GM12891 (cell line): ENCODE measurements at places on chromosomes 2 and 18.

DNA sequence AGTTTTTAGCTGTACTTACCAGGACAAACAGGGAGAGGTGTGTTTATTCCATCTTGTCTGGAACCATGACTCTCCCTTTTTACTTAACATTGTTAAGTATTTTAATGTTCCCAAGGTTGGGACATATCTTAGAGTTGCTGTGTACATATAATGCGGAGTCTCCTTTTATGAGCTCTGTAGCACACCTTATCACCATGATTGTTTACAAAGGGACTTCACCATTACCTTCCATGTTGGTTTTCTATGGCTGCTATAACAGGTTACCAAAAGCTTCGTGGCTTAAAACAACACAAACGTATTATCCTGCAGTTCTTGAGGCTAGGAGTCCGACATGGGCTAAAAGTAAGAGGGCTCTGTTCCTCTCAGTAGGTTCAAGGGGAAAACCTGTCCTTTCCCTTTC, 164.3 kb downstream of the GALNT1 start:
- no peak for DNase-seq

DNA sequence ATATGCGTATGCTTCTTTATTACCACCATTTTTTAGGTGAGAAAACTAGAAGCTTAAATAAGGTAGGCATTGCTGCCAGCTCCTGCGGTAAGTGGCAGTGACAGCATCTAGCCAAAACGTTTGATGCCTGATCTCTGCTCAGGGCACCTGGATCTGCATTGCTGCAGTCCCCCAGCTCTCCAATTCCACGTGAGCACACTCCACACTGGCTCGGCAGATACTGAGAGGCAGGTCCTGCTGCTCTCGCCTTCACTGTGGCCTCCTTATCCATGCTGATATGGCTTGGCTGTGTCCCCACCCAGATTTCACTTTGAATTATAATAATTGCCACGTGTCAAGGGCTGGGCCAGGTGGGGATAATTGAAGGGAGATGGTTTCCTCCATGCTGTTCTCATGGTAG, 160.9 kb downstream of the CTIF start:
- DNase-seq, result no peak

DNA sequence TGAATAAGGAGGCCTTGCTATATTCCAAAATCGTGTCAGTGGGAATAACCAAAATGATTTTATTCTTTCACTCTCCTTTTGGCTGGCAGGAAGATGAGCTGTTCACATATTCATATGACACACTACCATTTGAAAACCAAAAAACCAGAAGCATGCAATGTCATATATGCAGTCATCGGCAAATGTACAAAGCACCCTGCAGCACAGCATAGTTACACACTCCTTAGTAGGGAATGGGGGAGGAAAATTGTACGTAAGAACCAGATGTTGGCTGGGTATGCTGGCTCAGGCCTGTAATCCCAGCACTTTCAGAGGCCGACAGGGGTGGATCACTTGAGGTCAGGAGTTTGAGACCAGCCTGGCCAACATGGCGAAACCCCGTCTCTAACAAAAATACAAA, 176.6 kb downstream of the GFPT1 start:
- DNase-seq, result no peak

DNA sequence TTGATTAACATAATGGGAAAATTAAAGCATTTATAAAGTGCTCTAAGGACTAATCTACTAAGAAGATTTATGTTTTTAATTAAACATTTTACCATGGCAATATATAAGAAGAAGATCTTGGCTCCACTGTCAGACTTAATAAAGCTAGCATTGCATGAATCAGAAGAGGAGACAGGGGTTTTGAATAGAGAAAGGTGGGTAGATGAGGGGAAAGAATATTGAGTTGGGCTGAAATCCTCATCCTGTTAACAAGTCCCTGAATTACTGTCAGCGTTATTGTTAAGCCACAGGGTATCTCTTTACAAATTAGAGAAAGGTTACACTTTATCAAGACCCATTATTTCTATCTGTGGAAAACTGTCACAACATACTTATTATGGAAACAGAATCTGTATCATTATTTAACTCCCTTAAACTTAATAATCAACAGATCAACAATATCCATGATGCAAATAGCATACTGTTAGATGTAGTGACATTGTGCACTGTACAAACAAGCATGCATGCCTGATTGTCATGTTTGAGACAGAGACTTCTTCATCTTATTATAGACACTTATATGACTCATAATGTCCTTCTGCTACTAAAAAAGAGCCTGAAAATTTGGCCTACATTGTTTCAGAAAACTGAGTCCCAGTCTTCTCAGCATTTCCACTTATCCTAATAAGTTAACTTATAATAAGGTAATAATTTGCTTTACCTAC, 304.1 kb downstream of the NRXN1 start:
- no peak for DNase-seq

DNA sequence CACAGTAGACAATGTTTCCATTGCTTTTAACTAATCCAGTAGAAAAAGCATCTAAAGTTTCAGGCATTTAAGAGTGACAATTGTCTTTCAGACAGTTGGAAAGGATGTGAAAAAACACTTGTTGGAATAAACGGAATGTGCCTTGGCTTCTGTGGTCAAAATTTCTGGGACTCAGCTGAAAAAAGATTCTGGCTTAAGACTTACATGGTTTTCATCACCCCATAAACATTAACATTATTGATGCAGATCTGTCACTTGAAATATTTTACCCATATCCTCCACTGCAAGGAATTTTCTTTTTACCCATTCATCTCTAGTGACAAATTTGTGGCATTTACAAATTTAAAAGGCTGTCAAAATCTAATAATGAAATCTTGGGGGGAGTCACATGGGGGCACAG, 166.0 kb downstream of the SRBD1 start:
- no peak for DNase-seq

- no peak for DNase-seq
These were observed 62.8 kb upstream of the TSPYL6 start for GRCh38 chr2:54318821-54319220.

DNA sequence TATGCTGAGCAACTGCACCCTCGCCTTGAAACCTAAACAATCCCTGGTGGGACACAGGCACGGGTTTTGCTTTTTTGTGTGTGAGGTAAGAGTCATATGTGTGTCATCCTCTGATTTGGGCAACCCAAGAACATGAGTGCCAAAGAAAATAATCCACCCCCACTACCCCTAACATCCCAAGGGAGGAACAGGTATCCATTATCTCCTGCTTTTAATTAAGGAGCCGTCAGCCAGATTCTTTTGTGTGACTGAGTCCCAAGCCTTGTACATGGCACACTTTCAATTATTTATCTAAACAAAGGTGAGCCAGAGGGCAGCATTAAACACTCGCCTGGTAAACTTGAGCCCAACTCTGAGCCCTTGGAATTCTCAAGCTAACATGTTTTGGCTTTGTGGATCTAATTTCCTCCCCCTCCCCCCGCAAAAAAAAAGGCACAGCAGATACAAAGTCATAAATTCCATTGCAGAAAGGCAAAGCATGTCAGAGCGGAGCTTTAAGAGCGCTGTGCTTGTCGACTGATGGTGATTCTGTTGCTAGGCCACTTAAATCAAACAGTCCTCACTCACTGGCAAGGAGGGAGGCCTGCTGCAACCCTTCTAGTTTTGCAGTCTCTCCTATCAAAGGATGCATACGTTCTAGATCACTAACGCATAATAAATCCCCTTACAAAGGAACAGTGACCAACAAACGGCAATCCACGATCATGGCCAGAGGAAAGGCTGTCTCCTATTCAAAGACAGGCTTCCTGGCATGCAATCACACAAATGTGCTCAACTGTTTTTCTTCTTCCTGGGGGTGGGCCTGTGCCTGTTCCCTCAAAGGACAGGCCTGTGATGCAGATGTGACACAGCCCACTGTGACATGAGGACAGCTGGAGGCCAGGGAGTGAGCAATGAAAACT, 143.5 kb upstream of the LMAN1 start:
- DNase-seq, result no peak

GRCh38 chr2:197307236-197307932, 3.2 kb downstream of the ANKRD44 start:
- DNase-seq, result no peak

GRCh38 chr2:198036029-198036879, 231.9 kb downstream of the PLCL1 start:
- no peak for DNase-seq

DNA sequence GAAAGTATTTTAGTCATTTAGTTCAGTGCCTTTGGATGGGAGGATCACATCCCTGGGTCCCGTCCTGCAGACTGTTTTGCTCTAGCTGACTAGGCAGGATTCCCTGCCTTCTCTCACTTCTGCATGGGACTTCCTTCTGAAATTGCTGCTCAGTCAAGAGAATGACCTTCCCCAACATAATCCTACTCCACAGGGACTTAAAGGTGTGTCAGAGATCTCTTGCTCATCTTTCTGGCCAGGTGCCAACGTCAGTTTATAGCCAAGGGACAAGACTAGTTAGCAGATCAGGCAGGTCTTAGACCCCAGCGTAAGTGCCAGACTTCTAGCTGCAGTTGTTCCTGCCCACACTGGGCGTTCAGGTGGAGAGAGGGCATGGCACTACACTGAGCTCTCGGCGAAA, 9.5 kb upstream of the IL1B start:
- no peak for DNase-seq

GRCh38 chr2:215746887-215747615, 266.3 kb downstream of the MREG start:
- DNase-seq, result no peak

DNA sequence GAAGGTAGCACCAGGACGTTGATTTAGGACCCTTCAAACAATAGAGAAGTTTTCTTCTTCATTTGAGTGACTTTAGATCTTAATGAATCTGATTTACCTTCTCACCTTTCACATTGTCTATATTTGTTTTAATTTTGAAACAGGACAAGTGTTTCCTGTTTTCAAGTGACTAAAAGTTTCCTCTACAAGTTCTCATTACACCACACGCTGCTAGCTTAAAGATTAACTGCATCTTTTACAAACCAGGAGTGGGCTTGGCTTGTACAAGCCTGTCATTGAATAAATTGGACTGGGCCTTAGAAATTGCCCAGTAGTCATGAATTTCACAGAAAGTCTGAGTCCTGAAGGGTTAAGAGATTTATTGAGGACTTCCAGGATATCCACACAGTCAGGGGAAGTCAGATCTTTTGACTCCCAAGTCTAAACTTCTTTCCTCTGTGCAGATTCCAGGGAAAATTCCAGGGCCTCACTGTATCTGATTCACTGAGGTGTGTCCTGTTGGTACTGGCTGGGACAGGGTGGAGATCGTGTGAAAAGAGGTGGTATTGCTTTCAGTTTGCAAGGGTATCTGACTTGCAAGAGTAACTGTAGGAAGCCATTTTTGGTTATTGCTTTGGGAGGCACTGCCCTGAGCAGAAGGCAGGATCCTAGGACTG, 3.4 kb downstream of the SGPP2 start:
- DNase-seq, result no peak

GRCh38 chr2:218397820-218398436, 1.7 kb upstream of the CTDSP1 start:
- DNase-seq, result no peak

GRCh38 chr2:19819097-19820065, 82.4 kb downstream of the TTC32 start:
- DNase-seq, result no peak

GRCh38 chr2:120209427-120210269, 13.6 kb downstream of the TMEM185B start:
- DNase-seq, result no peak

GRCh38 chr2:102155703-102156515, 13.4 kb downstream of the IL1R1 start:
- no peak for DNase-seq

- no peak for DNase-seq
These were observed 356.2 kb downstream of the LPIN1 start for GRCh38 chr2:12102679-12103078.

GRCh38 chr2:175414191-175414881, 232.8 kb upstream of the ATP5MC3 start:
- no peak for DNase-seq

GRCh38 chr2:168015274-168015953, 232.0 kb downstream of the STK39 start:
- no peak for DNase-seq

GRCh38 chr2:152221839-152222238, 46.3 kb upstream of the STAM2 start:
- no peak for DNase-seq

DNA sequence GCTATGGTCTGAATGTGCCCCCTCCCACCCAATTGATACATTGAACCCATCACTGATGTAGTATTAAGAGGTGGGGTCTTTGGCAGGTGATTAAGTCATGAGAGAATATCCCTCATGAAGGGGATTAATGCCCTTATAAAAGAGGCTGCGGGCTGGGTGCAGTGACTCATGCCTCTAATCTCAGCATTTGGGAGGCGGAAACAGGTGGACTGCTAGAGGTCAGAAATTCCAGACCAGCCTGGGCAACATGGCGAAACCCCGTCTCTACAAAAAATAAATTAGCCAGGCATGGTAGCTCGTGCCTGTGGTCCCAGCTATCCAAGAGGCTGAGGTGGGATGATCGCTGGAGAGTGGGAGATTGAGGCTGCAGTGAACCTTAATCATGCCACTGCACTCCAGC, 14.3 kb downstream of the POLR2D start:
- no peak for DNase-seq

DNA sequence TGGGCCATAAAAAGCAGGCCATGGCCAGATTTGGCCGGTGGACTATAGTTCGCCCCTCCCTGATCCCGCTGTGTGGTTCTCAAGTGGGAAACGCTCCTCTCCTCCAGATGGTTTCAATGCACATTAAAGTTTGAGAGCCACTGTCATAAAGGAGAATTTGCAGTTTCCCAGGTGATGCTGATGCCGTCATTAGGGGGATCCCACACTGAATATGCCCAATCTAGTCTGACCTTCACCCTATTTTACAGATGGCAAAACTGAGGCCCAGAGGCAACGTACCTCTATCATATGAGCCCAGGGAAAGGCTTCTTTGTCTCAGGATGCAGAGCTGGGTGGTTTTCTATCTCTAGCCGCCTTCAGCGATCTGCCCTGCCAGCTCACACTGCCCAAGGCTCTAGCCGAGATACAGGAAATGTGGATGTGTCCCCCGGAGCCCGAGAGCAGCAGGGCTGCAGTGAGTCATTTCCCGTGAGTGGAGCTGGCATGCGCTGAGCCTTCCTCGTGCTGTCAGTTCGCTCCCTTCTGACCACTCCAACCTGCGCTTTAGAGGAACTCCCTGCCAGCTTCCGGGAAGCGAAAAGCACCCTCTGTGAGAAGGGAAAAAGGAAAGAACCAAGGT, 116.2 kb downstream of the SMAD7 start:
- DNase-seq, result peak; percentile 54

- no peak for DNase-seq
These were observed 55.3 kb upstream of the RMDN2 start for GRCh38 chr2:37869771-37870170.

- DNase-seq, result no peak
These were observed 33.4 kb upstream of the GAREM2 start for GRCh38 chr2:26139269-26140183.

DNA sequence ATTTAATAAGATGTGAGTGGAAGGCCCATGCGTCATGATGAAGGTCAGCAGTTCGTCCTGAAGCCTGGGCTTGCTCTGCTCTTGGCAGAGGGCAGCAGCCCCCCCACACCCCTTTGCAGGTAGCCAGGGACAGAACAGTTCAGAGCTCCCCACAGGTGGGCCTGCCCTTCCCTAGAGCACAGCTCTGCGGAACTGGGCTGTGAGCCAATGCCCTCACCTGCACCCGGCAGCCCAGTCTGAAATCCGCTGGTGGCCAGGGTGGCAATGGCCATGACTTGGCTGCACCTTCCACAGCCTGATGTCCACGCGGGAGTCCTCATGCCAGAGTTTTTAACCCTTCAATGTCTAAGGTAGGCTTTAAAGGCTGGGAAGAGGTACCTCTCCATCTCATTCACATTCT, 136.7 kb downstream of the ACKR3 start:
- DNase-seq, result no peak

- DNase-seq, result no peak
These were observed 11.8 kb upstream of the KDM3A start for GRCh38 chr2:86429335-86429734.
